NCI-H1417 treated with DMSO at 0.1 percent for 48 hours (cell line): ENCODE measurements at places on chromosomes 3 and 15.

DNA sequence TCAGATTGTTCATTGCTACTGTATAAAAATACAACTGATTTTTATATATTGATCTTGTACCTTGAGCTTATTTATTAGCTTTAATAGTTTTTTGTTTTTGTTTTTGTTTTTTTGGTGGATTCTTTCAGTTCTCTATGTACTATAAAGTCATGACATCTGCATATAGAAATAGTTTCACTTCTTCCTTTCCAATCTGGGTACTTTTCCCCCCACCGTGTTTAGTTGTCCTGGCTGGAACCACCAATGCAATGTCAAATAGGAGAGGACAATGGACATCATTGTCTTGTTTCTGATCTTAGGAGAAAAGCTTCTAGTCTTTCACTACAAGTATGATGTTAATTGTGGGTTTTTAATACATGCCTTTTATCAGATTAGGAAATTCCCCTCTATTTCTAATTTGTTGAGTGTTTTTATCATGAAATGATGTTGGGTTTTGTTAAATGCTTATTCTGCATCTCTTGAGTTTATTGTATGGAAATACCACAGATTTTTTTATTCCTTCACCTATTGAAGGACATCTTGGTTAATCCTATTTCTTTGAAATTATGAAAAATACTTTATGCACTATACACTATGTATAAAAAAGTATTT is 2.8 kb upstream of the XCR1 start:
- DNase-seq = no peak

GRCh38 chr3:134597390-134597970 is 53.3 kb downstream of the KY start:
- DNase-seq = no peak

GRCh38 chr15:59642351-59642750 is 15.0 kb downstream of the GTF2A2 start:
- no peak for DNase-seq

DNA sequence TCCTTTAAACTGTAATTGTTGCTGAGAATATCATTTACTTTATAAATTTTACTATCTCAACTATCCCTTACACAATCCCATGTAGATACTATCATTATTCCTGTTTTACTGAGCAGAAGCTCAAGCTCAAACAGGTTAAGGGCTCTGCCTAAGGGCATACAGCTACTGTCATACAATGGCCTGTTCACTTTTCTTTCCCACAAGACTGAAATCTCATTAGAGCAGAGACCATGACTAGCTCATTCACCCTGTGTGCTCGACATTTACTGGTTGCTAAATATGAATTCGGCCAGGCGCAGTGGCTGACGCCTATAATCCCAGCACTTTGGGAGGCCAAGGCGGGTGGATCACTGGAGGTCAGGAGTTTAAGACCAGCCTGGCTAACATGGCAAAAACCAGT is 1.6 kb upstream of the MESP2 start:
- no peak for DNase-seq

- no peak for DNase-seq
Measured at GRCh38 chr3:149042789-149043386, 43.4 kb downstream of the HLTF start.

DNA sequence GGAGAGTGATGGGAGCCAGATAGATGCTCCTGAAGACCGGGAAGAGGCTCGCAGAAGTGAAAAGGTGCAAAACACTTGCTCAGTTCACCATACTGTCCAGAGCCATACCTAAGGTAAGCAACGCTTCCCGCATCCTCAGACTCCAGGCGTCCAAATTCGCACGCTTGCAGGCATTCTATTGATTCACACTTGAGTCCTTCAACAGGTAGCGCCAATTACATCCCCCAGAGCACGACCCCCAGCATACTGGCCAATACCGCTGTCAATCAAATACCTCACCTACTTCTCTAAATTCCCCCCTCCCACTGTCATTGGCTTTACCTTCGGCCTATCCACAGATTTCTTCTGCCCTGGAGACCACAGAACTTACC is 361 bp upstream of the STXBP5L start:
- peak; percentile 95 for DNase-seq

- DNase-seq = no peak
Measured at GRCh38 chr15:88399021-88399685, 68.0 kb downstream of the MRPL46 start.

DNA sequence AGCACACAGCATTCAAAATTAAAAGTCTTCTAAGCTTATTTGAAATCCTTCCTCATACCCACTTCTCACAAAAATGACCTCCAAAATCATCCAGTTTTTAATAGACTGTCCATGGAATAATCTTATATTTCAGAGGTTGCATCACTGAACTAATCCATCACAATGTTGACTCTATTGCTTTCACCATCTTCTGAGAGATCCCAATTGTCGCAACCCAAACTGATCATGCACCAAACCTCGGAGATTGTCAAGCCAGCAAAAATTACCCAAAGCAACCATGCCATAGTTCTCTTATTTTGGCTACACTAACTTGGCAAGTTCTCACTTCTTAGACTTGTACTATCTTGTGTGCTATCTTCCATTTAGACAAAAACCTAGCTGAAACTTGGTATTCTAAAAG is 75.5 kb downstream of the LRRFIP2 start:
- DNase-seq = no peak

DNA sequence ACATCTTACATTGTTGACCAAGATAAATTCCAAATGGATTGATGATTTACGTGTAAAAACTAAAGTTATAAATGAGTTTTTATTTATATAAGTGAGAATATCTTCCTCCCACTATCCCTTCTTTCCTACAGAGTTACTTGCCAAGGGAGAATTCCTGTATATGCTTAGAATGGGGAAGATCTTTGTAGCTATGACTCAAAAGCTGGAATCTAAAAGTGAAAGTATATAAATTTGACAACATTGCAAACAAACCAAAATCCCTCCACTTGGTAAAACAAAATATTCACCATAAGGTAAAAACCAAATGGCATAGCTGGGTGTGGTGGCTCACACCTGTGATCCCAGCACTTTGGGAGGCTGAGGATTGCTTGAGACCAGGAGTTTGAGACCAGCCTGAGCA is 52.7 kb upstream of the GCNT3 start:
- DNase-seq = no peak

DNA sequence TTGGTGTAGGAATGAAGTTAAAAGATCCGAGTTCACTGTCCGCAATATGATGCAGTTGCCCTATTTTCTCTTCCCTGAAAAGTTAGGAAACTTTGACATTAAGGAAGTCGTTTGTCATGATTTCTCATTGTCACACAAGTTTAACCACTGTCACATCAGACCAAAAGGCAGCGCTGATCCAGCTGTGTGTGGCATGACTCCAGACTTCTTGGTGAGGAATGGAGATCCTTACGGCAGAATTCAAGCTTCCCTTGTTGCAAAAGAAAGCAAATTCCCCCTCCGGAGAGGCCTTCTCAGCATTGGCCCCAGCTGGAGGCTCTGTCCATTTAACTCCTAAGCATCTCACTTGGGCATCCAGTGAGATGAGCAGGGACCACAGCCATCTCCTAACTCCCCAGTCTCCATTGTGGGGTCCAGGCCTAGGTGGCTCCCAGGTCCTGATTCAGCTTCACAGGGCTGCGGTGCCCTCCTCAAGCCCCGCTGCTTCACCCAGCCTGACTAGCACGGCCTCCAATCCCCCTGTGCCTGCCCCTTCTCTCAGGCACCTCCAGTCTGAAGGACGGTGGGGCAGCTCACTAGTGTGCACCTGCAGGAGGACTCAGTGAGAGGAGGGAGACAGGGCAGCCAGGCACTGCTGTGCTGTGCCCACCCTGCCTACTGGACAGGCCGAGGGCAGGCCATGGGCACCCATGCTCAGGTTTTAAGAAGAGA is 159.5 kb downstream of the CHSY1 start:
- no peak for DNase-seq

DNA sequence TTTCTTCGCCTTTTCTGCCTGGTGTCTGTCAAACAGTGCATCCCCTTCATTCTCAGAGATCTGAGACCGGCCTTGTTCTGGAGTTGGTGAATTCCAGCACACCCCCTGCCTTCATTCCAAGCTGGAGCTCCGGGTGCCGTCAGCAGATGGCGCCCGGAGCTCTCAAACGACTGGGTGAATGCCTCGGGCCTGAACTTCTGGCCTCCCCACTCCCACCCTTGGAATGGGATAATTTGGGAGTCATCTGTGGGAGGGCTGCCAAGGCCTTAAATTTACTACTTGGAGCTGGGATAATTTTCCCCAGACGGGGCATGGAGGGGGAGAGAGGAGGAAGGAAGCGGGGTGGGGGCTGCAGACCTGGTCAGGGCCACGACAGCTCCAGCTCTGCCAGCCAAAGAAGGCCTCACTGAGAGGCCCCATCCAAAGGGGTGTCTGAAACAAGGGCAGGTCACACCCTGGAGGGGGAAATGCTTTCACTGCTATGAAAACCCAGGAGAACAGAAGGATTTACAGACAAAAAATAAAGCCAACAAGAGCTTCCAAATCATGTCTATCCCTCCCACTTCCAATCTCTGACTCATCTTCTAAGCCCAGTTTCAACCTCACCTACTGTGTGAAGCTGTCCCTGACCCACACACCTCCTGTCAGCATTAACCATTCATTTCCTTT is 187.9 kb downstream of the OPA1 start:
- no peak for DNase-seq

GRCh38 chr3:171384101-171384891 is 75.9 kb downstream of the TNIK start:
- DNase-seq = no peak

DNA sequence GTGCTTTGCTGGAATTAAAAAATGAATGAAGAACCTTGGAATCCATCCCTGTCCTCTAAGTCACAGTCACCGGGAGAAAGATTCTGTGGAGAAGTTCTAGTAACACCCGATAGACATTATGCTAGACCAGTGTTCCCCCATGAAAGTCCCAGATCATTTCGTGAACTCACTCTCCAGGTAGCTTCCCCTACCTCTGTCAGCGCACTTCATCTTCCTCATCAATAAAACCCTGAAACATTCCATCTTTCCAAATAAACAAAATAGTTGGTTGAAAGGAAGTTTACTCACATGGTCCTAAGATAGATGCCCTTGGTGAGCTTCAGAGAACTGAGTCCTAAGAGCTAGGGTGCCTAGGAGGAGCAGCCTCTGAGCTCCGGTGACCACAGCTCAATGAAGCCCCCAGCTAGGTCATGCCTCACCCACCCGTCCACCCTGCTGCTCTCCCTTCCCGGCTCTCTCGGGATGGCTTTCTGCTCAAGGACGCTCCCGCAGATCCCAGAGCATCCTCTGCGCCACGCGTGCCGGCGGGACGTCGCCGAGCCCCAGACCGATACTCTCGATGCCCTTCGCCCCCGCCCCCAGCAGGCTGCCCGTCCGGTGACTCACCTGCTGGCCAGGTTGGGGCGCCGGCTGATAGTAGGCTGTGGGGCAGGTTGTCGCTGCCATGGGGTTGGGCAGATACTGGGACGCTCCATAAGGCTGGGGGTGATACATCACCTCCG is 776 bp downstream of the VGLL3 start:
- no peak for DNase-seq

DNA sequence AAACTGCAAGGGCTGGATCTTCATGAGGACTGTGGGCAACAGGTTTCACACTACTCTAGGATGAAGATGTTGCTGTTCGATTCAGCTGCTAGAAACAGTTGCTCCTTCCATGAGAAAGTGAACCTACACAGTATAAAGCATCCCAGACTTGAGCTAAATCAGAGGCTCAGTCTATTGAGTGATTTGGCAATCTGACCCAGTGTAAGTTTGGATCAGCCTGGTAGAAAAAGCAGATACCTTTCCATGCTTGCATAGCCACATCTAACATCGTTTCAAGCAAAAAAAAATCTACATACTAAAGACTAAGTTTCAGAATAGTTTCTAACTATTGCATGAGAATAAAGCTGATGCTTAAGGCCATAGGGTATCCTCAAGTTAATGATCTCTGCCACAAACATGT is 4.6 kb downstream of the UQCC5 start:
- DNase-seq = no peak

- no peak for DNase-seq
Measured at GRCh38 chr3:55819005-55819404, 331.9 kb upstream of the WNT5A start.

DNA sequence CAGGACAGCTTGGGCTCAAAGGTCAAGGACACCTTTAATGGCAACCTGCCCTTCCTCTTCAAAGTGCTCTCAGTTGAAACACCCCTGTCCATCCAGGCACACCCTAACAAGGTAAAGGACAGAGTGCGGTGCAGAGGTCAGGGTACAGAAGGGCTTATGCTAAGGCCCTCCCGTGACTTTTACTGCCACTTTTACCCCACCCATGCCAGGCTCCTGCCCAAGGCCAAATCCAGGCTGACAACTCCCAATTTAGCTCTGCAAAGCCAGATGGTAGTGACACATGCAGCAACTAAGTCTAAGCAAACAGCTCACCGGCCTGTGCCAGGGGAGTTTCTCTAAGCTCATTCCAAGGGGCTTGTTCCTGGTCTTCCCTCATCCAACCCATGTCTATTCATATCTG is 1.6 kb downstream of the MPI start:
- DNase-seq = no peak

DNA sequence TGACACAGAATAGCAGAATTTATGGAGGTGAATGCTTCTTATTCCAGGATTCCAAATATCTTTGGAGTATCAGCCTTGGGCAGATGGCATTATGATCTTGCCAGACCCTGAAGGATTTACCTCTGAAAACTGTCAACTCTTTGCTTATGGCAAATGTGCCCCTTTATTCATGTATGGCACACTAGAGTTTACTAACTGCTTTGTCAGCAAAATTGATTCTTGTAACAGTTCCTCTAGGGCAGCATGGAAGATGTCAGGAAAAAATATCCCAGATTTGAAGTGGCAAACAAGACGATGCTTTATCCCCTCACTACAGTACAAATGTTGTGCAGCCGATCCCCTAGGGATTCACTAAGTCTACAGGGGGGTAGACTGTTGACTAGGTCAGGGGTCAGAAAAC is 79.7 kb downstream of the EDEM1 start:
- DNase-seq = no peak

- DNase-seq = no peak
Measured at GRCh38 chr3:45109771-45110508, 36.2 kb downstream of the CDCP1 start.

GRCh38 chr3:70990723-70991122 is 592.8 kb downstream of the FOXP1 start:
- no peak for DNase-seq

- no peak for DNase-seq
Measured at GRCh38 chr3:177551431-177551836, 354.2 kb upstream of the TBL1XR1 start.

DNA sequence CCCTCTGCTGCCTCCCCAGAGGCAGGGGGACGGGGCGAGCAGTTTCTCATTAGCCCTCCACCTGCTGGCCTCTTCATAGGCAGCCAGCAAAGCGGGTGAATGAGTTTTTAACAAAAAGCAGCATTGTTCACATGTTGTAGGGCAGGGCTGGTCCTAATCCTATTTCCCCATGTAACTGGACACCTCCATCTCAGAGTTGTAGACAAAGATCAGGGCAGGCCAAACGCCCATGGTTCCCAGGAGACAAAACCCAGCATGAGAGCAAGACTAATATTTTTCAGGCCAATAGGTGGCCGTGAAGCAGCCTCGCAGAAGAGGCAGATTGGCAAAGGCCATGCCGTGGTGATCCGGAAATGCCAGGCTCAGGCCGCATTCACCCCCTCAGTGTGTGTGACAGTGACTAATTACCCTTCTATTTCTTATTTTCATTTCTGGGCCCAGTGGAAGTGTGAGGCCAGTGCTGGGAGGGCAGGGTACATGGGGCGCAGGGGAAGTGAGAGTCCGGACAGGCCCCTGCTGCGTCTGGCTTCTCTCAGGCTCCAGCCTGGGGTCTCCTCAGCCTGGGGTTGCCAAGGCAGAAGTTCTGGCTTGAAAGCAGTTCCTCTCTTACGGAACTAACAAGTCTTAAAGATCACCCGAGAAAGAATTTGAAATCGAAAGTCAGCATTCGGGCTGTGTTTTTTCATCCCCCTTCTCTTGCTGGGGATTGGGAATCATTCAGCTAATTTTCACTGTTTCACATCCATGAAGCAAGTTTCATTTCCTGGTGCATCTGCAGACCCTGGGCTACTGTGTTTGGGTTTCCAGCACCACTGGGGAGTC is 64.8 kb downstream of the BOC start:
- DNase-seq = no peak
